GOT3 (cell line): ENCODE measurements at places on chromosomes 7 and 10.

DNA sequence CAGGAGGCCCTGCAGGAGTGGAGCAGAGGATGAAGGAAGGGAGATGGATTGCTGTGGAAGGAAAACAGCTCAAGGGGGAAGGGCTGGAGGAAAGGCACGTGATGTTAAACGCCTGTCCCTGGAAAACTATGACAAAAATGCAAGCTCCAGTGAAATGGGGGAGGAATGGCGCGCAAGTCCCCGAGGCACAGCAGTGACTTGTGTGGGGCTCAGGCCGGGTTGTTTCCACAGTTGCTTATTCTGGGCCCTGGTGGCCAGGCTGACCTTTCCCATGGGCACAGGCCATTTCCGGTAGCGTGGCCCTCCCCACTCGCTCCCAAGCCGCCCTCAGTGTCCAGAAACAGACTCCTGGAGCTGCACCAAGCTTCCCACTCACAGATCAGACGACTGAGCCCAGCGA lies 68.1 kb upstream of the PDGFA start:
- DNase-seq, result no peak

DNA sequence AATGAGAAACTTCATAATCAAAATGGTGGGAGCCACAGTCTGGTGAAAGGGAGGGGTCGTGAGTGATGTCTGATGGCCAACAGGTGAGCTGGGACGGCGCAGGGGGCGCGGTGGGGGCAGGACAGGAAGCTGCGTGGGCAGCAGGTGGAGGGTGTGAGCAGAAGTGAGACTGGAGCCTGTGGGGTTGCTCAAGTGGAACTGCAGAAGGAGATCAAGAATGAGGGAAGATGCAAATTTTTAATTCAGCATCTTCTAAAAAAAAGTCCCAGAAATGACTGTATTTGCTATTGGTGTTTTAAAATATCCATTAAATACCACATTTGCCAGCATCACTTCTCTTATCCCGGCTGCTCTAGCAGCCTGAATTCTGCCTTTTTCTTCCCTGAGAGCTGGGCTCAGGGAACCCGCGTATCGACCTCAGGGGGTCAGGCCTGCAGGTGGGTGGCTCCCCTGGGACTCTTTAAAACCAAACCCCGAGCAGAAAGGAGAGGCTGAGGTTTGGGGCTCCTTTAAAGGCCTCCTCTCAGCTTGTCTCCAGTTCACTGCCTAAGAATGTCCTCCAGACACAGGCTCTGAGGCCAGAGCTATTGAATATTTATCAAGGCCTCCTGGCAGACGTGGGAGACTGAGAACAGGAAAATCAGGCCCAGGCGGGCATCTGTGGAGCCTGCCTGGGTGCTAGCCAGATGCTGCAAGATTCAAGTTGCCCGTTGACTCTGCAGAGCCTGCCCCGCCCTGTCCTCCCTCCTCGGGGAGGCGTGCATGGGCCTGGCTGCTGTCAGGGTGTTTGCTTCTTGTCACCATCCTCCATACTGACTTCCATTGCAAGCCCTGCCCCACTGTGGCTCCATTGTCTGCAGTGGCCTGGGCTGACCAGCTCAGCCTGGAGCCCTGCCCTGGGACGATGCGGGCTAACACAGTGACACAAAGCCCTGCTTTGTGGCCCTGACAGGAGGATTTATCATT lies 53.9 kb downstream of the SYPL1 start:
- no peak for DNase-seq

DNA sequence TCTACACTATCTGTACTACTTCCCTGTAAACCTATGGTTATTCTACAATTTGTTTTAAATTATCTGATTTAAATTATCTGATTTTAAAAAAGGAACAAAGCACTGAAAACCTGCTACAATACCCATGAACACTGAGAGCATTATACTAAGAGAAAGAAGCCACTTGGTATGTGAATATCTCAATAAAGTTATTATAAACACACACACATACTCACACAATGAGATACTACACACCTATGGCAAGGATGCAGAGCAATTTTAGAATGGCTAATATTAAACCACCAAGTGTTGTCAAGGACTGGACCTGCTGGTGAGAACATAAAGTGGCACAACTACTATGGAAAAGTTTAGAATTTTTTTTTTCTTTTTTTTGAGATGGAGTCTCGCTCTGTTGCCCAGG lies 82.7 kb downstream of the IGF2BP3 start:
- no peak for DNase-seq

- DNase-seq, result no peak
These were observed 515.0 kb upstream of the ZMIZ1 start for GRCh38 chr10:78553792-78554191.

GRCh38 chr10:72008096-72008981 lies 44.1 kb downstream of the CHST3 start:
- DNase-seq, result no peak

DNA sequence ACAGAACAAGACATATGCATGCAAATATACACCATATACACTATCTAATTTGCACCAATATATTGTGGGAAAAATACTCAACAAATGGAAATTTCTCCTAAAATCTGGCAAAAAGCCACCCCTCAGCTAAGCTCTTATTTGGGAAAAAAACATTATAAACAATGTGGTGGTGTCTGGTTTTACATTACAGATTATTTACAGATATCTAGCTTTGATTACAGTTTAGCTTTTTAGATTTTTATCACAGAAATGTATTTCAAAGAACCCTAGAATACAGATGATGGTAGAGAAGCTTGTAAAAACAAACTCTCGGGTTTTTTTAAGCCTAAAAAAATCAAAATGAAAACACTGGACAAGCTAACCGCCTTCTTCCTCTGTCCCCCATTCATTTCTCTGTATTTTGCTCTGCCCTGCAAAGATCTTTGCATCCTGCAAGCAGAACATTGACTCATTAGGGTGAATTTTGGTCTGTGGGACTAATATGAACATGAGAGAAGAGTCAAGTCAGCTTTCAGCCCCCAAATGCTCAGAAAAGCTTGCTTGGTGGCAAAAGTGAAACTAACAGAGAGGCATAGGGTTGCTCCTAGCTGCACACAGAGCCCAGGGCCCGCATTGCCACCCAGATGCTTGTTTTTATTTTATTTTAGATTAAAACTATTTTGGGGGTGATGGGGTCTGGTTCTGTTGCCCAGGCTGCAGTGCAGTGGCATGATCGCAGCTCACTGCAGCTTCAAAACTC lies 88.8 kb upstream of the LYZL1 start:
- no peak for DNase-seq

- DNase-seq, result no peak
These were observed 237.8 kb downstream of the SEMA3D start for GRCh38 chr7:84949067-84949466.

- DNase-seq, result no peak
These were observed 28.1 kb upstream of the TRIM8 start for GRCh38 chr10:102616066-102616770.

- no peak for DNase-seq
These were observed 309.7 kb downstream of the CSTF2T start for GRCh38 chr10:51389415-51390321.
